Jurkat, Clone E6-1 (cell line): ENCODE measurements at places on chromosomes 11 and 22.

DNA sequence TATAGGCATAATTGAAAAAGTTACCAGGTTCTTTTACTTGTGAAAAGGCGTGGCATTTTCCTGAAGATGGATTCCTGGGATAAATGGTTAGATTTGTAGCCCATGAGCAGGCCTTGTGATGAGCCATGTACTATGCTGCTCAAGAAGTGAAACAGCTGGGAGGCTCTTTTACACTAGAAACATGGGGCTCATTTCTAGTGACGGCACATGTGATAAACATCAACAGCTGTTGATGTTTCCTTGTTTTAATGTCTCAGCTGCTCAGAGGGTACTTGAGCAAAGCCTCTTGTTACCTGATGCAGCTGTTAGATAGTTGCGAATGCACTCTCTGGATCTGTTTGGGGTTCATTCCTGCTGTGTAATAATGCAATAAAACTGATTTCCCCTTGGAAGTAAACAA lies 396.8 kb downstream of the GUCY1A2 start:
- no peak for DNase-seq

GRCh38 chr11:43035086-43035485 lies 276.7 kb upstream of the API5 start:
- DNase-seq, result no peak

DNA sequence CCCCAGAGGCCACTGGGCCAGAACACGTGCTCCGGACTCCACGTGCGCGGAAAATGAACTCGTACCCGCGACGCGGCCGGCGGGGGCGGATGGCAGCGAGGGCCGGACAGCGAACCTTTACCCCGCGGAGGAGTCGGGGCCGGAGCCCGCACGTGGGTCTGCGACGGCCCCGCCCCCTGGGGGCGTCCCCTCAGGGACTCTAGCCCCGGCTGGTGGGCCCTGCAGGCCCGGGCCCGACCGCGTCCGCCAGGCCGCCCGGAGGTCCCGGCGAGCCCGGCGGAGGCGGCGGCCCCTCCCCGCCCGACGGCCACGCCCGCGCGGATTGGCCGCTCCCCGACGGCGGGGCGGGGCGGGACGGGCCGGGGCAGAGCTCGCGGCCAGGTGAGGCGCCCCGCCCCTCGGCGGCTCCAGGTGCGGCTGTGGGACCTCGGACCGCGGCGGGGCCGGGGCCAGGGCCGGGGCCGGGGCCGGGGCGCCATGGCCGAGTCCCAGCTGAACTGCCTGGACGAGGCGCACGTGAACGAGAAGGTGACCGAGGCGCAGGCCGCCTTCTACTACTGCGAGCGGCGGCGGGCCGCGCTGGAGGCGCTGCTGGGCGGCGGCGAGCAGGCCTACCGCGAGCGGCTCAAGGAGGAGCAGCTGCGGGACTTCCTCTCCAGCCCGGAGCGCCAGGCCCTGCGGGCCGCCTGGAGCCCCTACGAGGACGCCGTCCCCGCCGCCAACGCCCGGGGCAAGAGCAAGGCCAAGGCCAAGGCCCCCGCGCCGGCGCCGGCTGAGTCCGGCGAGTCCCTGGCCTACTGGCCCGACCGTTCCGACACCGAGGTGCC lies at the start of gene FAM83F:
Gene FAM83F (plus strand): TSS at position 389 of the 827 bp plus-strand sequence. CDS start 89 bp downstream, at position 478.
- no peak for DNase-seq

GRCh38 chr11:78595436-78596130 lies 20.9 kb upstream of the NARS2 start:
- no peak for DNase-seq

DNA sequence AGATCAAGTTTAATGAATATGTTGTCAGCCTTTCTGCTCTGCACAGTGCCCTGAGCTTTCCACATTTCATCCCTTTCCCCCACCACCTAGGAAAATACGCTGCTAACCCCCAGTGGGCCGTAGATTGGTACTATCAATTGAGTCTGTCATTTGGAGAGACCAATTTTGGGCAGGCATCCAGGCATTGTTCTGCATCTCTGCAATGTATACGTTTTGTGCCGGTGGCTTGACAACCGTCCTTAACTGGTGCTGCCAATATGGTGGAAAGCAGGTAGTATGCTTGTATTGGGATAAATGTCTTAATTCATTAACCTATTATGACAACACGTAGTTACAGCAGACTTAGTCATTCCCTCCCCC lies 1.3 kb downstream of the ELMOD1 start:
- DNase-seq, result no peak

- no peak for DNase-seq
Measured at GRCh38 chr22:27873472-27873871, 45.6 kb downstream of the PITPNB start.

DNA sequence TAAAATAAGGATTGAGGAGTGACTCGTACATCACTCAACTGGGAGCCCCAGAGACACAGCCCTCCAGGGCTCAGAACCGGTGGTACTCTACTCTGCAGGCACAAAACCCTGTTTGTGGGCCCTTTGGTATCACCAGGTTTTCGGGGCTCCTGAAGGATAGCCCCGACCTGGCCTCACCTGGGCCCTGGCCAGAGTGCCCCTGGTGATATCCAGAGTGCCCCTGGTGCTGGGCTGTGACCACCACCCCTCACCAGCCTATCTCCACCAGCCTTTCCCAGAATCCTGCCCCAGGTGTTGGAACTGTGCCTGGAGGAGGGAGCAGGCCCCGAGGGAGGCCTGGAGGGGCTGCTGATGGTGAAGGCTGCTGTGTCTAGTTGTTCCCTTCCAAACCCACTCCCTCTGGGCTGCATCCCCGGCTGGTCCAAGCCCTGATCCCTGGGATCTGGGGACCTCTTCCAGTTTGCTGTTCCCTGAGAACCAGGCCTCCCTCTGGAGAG lies 2.2 kb upstream of the GGT5 start:
- DNase-seq, result no peak

GRCh38 chr11:17734418-17734911 lies at the start of gene KCNC1:
Gene KCNC1, plus strand, starts transcription at chr11:17734781. Its CDS starts 1,222 bp downstream, at chr11:17736003.
- DNase-seq, result no peak
